ENCODE measurements at places on chromosomes 5 and 9. TPM values are rescaled to one million over a fixed set of nuclear protein-coding genes. Genes with fewer than 3 reads are reported as not detected.

FSTL4 gene
- not detected for total RNA-seq

SLC36A3 gene
- total RNA-seq = not detected

C5orf22 gene
- total RNA-seq = 21.3 TPM

UBAP2 gene
- 23.3 TPM for total RNA-seq

ZNF189 gene
- total RNA-seq = 17.8 TPM

SPATA31C1 gene
- not detected for total RNA-seq

TAF11L5 gene
- total RNA-seq = not detected

PDE6A gene
- total RNA-seq = not detected

DNA sequence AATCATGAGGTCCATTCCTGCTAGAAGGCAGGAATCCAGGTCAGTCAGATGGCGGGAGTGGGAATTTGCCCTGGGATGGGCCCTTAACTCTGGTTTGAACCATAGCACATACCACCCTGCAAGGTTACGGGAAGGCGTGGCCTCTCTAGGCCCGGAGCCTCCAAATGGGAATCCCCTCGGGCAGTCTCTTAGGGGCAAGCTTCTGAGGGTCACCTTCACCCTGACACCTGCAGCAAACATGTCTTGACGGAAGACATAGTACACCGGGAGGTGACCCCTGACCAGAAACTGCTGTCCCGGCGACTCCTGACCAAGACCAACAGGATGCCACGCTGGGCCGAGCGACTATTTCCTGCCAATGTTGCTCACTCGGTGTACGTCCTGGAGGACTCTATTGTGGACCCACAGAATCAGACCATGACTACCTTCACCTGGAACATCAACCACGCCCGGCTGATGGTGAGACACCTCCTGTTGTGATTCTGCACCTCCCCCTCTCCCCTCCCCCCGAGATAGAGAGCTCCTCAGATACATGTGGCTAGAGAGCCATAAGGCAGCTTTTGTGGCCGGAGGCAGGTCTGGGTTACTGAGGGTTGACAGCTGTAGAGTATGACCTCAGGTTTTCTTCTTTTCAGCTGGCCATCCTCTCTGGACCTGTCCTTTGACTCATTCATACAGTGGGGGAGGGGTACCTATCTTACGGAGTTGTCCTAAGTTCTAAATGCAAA lies 957 bp downstream of the PRELID1 start:
- peak; percentile 78 for DNase-seq

- DNase-seq = no peak
Measured at GRCh38 chr5:61216741-61217140, 54.5 kb upstream of the SMIM15 start.

DNA sequence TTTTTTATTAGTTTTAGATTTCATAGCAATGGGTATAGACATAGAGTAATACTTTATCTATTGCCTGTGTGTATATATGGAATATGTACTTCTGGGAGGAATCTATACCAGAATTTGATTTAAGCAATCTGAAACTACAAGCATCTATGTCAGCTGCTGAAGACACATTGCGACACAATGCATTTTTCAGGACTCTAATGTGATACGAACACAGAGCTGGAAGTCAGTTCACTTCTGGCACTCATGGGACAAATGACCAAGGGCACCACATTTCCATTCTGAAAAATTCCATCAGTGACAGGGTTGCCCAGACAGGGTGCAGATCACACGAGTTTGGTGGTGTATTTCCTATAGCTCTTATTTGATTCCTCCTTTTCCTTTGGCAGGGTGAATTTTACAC lies 259.5 kb downstream of the NTRK2 start:
- no peak for DNase-seq

DNA sequence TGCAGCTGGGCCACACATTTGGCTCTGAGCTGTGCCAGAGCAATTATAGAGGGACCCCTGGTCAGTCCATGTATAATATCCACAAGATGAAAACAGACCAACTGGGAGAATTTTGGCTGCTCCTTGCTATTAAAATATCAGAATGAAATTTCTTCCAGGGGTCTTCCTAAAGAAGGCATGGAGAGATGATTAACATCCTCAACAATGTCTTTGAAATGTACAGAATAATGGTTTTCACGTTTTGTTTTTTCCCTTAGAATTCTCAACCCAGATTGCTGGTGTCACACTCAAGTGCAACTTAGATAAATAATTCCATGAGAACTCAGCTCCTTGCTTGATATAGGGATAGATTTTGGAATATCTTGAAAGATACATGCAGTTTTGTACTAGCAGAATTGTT lies 148.3 kb upstream of the SLC24A2 start:
- DNase-seq = no peak

- peak; percentile 91 for DNase-seq
Measured at GRCh38 chr9:134344068-134344799, 18.0 kb downstream of the RXRA start.

DNA sequence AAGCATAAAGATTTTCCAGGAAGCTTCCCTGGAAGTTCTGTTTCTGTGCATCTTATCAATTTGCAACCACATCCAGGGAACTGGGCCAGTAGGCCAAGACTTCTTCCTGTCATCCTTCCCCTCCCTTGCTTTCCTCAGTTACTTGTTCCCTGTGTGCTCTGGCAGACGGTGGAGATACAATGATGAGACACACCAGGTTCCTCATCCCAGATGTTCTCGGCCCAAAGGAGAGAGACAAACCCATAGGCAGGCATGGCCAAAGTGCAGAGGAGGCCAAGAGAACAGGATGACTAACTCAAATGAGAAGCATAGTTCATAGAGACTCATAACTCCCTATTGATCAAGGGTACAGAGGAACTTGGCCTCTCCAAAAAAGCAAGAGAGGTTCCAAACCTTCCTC lies 652.6 kb downstream of the CCDC171 start:
- no peak for DNase-seq

GRCh38 chr9:137333016-137333671 lies 31.1 kb upstream of the NRARP start:
- peak; percentile 57 for DNase-seq

- DNase-seq = no peak
Measured at GRCh38 chr5:90916947-90917800, 358.6 kb downstream of the ADGRV1 start.

GRCh38 chr9:115665519-115665918 lies 488.1 kb upstream of the PAPPA start:
- no peak for DNase-seq

DNA sequence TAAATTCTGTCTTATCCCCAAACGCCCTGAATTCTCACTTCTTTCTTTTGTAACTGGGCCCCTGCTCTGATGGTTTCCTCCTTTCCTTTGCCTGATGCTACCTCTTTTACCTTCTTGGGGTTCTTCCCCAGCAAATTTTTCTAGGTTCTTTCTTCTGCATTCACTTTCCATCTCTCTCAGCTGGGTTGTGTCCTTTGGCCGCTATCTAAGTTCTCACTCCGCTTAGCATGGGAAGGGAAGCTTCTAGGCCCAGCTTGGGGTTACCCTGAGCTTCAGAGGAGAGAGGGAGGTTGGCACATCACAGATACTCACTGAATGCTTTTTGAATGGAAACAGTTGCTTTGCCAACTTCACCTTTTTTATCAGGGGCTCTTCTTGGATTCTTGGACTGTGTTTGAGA lies 17.0 kb downstream of the PALM2AKAP2 start:
- no peak for DNase-seq

- no peak for DNase-seq
Measured at GRCh38 chr9:90285946-90286345, 356.7 kb downstream of the DIRAS2 start.

GRCh38 chr9:83582029-83582428 lies 40.9 kb upstream of the IDNK start:
- DNase-seq = no peak

DNA sequence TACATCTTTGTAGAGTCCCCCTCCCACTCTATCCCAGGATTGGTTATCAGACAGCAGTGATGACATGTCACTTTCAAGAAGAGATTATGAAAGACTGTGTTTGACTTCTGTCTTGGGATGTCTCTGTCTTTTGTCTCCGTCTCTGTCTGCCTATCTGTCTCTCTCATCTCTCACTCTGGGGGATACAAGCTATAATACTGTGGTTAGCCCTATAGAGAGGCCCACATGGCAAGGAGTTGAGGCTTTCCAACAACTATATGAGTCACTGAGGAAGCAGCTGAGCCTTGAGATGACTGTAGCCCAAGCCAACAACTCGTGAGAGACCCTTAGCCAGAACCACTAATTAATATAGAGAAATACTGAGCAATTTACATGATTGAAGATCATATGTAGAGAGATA lies 284.8 kb downstream of the PDE4D start:
- no peak for DNase-seq

- no peak for DNase-seq
Measured at GRCh38 chr9:129836311-129837007, 1.2 kb downstream of the USP20 start.

- DNase-seq = no peak
Measured at GRCh38 chr5:105696440-105696839, 1974.3 kb downstream of the EFNA5 start.

DNA sequence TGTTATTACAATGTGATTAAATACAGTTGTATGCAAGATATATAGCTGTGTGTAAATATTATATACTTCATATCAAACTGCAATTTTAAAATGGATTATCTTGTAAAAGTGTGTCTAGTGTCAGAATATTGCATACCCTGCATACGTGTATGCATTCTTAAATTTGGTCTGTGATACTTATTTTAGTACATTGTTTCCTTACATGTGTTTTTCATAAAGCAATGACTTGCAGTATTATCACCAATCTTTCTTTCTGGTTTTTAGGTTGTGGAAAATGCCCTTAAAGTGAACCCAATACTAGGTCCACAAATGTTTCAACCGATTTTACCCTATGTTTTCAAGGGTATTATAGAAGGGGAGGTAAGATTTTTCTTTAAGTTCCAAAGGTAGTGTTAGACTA lies 28.5 kb upstream of the LRRC70 start:
- no peak for DNase-seq

- no peak for DNase-seq
Measured at GRCh38 chr9:114883709-114884108, 46.7 kb downstream of the TNFSF8 start.

DNA sequence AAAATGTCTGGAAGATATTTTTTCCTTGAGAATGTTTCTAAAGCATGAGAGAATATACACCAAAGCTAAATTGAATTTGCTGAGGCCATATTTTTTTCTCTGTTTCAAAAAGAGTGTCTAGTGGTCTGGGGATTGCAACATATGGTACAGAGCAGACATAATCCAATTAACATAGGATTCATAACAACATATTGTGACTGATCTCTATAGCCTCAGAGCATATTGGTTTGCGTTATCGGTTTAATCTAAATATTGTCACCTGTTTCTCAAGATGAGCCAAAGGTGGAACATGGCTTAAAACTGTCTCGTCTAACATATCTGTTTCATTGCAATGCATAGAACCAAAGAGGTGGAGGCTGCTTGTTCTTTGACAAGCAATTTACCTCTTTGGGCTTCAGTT lies 3.9 kb downstream of the PPP3R2 start:
- no peak for DNase-seq
